Panc1 (cell line): ENCODE measurements at places on chromosomes 4 and X.

DNA sequence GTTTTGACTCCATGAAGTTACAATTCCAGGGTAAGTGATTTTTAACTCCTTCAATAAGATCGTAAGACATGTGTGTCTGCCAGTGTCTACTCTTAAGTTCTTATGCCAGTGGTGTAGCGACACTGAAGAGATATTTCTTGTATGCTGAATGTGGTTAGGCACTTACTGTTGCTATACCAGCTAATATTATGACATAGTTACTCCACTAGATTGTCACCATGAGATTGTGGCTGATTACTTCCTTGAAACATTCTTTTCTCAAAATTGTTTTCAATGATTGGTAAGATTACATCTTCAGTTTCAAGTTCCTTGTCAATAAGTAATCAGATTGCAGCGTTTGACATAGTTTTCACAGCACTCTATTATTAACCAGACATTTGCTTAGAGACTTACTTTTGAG is 60.6 kb upstream of the PAGE5 start:
- no peak for DNase-seq

- no peak for DNase-seq
These were observed 54.6 kb upstream of the CLCN4 start for GRCh38 chrX:10102046-10102704.

DNA sequence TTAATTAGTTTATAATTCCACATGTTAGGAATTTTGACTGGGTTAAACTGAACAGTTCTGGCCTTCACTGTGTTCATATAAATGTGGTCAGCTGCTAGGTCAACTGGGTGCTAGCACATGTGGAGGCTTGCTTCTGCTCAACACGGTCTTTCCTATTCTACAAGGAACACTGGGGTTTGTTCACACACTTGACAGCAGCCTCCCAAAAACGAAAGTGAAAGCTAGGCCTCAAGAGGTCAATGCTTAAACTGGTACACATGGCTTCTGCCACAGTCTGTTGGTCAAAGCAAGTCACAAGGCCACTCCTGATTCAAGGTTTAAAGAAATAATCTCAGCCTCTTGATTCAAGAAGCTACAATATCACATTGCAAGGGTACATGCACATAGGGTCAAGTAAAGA is 126.5 kb downstream of the QDPR start:
- no peak for DNase-seq

GRCh38 chrX:13463608-13464007 is 105.8 kb upstream of the EGFL6 start:
- DNase-seq, result no peak

DNA sequence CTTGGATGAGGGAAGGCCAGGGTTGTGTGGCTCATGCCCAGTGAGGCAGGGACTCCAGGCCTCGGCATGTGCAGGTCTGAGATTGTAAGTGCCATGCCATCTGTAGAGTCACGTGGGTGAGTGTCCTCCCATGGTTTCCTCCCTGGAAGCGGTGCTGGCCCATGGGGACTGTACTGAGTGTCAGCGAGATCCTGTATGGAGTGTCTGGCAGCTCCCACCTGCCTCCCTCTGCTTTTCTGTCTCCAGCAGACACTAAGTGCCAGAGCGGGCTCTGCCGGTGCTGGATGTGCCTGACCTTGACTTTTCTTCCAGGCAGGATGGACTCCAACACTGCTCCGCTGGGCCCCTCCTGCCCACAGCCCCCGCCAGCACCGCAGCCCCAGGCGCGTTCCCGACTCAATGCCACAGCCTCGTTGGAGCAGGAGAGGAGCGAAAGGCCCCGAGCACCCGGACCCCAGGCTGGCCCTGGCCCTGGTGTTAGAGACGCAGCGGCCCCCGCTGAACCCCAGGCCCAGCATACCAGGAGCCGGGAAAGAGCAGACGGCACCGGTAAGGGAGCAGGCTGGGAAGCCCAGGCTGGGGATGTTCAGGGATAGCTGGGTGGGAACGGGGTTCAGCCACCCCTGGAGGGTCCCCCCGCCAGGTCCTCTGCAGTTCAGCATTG is 7.6 kb downstream of the WFS1 start:
- DNase-seq, result no peak

GRCh38 chr4:35739308-35739707 is 505.0 kb downstream of the ARAP2 start:
- no peak for DNase-seq

DNA sequence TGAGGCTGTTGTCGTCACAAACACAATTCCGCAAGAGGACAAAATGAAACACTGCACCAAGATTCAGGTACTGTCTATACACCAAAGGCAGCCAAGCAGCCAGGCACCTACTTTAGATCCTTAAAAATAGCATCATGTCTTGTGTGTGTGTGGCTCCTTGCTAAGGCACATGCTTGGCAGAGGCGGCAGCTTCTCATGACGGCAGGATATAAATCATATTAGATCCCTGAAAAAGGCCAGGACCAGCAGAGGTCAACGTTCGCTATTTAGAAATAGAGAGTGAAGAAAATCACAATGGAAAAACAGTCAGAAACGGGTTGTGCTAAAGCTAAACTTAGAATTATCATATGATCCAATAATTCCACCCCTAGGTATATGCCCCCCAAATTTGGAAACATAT is 29.5 kb downstream of the PRPS2 start:
- DNase-seq, result no peak

- no peak for DNase-seq
These were observed 169.4 kb downstream of the PTTG2 start for GRCh38 chr4:38129460-38130227.

GRCh38 chr4:123564758-123565346 is 168.3 kb downstream of the SPRY1 start:
- DNase-seq, result peak; percentile 52

GRCh38 chr4:165905405-165906027 is 32.5 kb downstream of the TLL1 start:
- peak; percentile 20 for DNase-seq

GRCh38 chrX:153153516-153153915 is 25.6 kb upstream of the MAGEA1 start:
- DNase-seq, result no peak

- no peak for DNase-seq
These were observed 38.5 kb downstream of the HERC3 start for GRCh38 chr4:88630756-88631155.

DNA sequence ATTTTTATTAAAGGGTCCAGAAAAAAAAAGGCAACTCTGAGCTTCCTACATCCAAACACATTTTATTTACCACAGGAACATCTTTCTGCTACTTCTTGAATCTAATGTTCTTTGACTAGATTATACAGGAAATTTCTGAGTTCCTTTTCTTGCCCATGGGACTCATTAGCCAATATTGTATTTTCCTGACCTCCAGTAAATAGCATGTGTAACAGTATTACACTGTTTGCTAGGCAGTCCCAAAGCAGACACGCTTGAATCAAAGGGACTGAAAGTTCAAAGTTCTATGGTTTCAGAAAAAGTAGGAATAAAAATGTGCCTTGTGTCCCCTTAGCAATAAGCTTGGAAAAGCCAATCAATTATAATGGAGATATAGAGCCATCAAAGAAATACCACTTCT is 57.4 kb downstream of the MOSPD2 start:
- no peak for DNase-seq

DNA sequence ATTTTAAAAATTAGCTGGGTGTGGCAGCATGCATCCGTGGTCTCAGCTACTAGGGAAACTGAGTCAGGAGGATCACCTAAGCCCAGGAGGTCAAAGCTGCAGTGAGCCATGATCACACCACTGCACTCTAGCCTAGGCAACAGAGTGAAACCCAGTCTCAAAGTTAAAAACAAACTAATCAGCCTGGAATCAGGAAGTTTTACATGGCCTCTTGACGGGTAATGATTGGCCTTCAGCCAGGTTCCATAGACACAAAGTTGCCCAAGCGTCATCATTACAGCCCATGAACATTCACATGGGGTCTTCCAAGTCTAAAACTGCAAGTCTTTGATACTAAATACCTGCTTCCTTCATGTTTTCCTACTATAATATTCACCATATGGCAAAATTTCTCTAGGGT is 10.0 kb upstream of the RGN start:
- no peak for DNase-seq

- no peak for DNase-seq
These were observed 46.4 kb downstream of the SGMS2 start for GRCh38 chr4:107870916-107871786.

DNA sequence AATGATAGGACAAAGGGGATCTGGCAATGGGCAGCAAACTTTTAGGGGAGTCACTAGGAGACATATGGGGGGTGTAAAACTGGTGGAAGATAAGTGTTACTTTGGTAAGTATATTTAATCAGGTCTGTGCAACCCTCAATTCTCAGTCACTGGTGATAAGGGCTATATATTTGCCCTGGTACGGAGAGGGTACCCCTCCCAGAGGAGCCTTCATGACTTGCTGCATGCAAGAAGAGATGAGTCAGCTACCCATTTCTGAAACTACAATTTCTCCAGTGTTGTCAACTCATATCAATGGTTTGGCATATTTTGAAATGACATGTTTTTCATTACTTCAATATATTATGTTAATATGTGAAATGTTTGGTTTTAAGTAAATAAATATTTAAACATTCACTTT is 14.3 kb downstream of the SMARCAD1 start:
- DNase-seq, result no peak
